Prostate gland (tissue), 2 donors: ENCODE measurements at places on chromosomes 1 and 21. TPM values are rescaled to one million over a fixed set of nuclear protein-coding genes. Genes with fewer than 3 reads are reported as not detected.

Gene RUNX3
- 3.4 TPM for total RNA-seq

Gene TRIM67
- total RNA-seq = not detected

- no peak for DNase-seq
Observed at GRCh38 chr1:155272466-155273342, 600 bp downstream of the CLK2 start.

Gene TMEM240
- 6.8 TPM for total RNA-seq

GRCh38 chr1:37631036-37631435 lies 3.7 kb downstream of the RSPO1 start:
- no peak for DNase-seq

Gene BRINP2
- total RNA-seq = 2.3 TPM

Gene TSSK3
- 7.0 TPM for total RNA-seq

GRCh38 chr1:204928671-204929486 lies 58.2 kb downstream of the NFASC start:
- DNase-seq = no peak

Gene MYCL
- 19.7 TPM for total RNA-seq

DNA sequence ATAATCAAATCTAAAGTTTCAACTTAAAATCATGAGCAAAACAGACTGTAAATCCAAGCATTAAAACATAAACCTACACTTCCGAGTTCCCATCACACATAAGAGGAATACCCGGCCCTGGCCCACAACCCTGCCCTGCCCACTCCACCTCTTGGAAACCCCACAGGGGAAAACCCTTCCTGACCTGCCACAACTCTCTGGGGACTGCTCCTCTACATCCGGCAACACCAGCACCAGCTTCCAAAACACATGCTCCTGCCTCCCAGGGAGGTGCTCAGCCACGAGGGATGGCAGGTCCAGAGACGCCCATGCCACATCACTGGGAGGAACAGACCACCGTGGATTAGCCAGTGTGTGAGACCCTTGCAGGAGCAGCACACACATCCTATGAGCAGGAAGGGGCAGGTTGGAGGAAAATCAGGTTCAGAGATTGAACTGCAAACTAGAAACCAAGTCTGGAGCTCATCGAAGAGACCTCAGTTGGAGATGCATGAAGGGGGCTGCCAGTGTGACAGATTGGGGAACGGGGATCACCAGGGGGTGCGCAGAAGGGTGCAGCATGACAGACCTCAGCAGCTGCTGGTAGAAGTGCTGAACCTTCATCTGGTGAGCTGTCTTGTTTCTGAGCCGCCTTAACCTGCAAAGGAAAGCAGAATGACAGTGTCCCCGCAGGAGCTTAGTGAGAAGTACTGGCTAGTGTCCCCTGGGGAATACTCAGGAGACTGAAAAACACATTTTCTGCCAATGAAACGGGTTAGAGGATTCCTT lies 25.8 kb upstream of the LSS start:
- DNase-seq = no peak

Gene PADI2
- total RNA-seq = 1.1 TPM

Gene TMEM82
- not detected for total RNA-seq

Gene TTC34
- total RNA-seq = 1.2 TPM
